Activated gamma-delta T cell (primary cell): ENCODE measurements at places on chromosomes 2 and 18.

DNA sequence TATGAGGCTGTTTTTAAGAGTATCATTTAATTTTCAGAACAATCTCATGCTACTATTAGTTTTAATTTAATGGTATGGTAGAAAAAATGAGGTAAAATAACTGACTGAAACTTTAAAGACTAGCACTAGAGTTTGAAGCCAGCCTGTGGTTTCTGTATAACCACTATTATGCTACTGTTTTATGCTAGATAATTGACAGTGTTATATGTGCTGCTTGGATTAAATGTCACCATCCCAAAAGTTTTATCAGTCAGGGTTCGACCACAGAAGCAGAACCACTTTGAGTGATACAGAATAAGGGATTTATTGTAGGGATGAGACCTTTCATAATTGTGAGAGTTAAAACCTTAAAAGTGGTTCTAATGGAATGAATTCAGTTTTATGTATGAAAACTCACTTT, 271.6 kb downstream of the PTGR3 start:
- DNase-seq = no peak

GRCh38 chr2:74246496-74247195, 48.2 kb downstream of the MTHFD2 start:
- no peak for DNase-seq

DNA sequence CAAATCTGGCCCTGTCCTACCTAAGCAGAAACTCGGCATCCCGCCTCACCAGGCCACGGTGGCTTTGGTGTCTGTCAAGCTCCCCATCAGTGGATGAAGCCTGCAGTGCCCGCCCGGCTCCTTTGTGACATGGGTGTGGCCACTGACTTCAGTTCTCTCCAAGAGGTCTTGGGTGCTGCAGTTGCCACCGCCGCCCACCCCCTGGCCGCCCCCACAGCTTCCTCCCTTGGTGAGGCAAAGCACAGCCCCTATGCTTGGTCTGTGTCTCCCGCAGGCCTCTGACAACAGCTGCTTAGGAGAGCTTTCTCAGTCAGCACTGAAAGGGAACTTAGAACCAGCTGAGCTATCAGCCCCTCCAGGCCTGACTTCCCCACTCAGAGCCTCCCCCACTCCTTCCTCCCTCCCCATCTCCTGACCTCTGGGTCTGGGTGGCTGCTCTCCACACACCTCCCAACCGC, 22.9 kb upstream of the GPR55 start:
- DNase-seq = no peak

- DNase-seq = no peak
Observed at GRCh38 chr2:23685181-23685580, 241.7 kb downstream of the ATAD2B start.

GRCh38 chr2:28360718-28361293, 31.9 kb upstream of the FOSL2 start:
- DNase-seq = no peak

GRCh38 chr2:108490506-108491122, 41.6 kb downstream of the GCC2 start:
- no peak for DNase-seq

DNA sequence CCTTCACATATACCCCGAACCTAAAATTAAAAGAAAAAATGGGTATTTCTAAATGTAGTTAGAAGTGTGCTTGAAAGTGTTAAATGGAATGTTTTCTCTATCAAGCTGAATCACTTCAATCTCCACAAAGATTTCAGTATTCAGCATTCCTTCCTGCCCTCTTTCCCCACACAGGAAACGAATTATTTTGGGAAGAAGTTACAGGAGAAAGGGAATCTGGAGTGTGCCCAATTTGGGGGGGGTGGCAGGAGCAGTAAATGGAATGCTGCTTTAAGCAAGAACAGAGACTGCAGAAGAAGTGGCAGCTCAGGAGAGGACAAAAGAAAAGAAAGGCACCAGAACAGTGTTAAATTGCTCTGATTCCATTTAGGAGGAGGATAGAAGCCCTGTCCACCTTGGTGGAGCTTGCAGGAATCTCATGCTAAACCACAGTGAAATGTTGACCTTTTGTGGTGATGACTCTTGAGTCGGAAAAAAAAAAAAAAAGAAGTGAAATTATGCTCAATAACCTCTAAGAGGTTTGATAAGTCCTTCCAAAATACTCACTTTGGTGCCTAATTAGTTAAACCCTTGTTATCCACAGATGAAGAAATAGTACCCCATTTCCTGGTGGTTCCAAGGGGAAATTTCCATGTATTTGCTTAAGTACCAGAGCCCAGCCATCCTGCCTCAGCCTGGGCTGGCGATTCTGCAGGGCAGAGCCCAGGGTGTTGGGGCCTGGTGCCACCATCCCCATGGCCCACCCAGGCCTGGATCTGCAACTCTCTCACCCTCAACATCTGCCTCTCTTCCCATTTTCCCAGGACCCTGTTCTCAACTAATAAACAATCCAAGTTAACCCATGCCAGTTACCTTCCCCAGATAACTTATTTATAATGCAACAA, 56.5 kb downstream of the MYO5B start:
- DNase-seq = no peak

DNA sequence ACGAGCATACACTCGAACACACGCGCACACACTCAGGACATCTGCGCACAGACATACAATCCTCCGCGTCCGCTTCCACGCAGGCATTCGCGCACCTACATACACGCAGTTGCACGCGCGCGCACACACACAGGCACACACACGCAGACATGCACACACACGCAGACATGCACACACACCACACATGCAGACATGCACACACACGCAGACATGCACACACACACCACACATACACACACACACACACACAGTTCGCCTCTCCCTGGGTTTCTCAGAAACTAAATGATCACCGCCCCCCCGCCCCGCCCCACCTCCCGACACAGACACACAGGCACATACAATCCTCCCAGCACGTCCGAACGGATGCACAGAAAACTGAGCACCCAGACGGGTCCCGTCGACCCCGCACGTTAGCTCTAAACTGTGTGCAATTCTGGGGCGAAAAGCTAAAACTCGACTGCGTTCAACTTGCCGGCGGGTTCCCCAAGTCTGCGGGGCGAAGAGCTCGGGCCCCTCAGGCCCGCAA, 1.0 kb downstream of the EPHA4 start:
- no peak for DNase-seq

DNA sequence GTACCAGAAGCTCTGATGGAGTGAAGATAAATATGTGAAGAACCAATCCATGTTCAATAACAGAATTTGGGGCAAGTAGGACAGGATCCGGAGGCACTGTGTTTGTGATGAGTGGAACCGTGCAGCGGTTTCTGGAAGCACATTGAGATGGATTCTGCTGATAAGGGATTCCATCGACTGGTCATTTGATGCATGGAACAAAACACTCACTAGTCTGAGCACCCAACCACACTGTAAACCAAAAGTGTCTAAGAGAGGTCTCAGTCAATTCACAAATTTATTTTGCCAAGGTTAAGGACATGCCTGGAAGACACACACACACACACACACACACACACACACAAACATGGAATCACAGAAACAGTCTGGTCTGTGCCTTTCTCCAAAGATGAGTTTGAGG, 459.5 kb downstream of the FBXO15 start:
- no peak for DNase-seq

DNA sequence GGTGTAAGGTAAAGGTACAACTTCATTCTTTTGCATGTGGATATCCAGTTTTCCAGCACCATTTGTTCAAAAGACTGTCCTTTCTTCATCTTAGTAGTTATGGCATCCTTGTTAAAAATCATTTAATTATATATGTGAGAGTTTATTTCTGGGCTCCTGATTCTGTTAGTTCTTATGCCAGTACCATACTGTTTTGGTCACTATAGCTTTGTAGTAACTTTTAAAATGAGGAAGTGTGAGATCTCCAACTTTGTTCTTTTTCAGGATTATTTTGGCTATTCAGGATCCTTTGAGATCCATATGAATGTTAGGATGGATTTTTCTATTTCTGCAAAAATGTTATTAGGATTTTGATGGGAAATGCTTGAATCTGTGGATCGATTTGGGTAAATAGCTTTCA, 16.8 kb downstream of the ACTR3 start:
- no peak for DNase-seq
